ENCODE measurements at places on chromosomes 5 and 9. TPM values are rescaled to one million over a fixed set of nuclear protein-coding genes. Genes with fewer than 3 reads are reported as not detected.

DNA sequence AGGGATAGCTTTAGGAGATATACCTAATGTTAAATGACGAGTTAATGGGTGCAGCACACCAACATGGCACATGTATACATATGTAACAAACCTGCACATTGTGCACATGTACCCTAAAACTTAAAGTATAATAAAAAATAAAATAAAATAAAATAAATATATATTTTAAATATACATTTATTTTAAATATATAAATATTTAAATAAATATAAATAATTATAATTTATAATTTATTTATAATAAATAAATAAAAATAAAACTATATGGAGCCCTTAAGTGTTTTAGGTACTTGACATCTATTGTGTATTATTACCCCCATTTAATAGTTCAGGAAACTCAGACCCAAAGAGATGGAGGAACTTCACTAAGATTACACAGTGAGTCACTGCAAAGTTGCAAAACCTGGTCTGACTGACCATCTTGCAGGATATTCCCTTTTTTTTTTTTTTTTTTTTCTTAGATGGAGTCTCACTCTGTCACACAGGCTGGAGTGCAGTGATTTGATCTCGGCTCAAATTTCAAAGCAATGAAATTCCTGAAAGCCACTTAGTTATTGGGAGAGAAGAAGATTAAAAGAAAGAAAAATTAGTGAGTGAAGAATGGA is 5.8 kb upstream of the C5orf52 start:
- no peak for DNase-seq

- no peak for DNase-seq
Measured at GRCh38 chr5:15694696-15695214, 194.8 kb downstream of the FBXL7 start.

DNA sequence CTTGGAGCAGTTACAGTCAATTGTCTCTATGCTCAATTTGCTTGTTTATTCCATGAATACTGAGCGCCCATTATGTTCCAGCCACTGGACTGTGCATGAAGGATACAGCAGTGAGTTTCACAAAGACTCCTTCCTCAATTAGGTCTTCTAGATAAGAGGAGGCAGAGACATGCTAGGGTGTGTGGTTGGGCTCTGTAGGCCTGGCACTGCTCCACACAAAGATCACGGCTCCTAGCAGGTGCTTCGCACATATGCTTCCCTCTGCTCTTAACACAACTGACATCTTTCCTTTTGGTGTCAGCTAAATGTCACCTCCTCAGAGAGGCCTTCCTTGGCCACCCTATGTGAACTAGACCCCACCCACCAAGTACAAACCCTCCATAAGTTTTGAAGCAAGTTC is 10.9 kb downstream of the IL12B start:
- no peak for DNase-seq

DNA sequence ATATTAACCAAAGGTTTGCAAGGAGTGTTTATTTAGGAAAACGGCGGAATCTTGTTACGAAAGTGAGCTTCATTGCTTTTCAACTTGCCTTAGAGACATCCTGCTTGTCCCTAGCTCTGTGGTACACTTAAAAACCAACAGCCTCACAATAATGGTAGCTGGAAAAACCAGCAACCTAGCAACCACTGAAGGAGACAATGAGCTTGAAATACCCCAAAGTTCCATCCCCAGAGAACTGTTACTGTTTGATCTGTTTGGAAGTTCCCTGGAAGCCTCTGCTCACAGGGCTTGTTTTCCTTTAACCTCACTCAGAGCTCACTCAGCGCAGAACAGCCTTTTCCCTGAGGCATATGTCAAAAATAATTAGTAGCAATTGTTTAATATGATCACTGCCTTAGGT is 43.2 kb downstream of the SH3TC2 start:
- DNase-seq: no peak

DNA sequence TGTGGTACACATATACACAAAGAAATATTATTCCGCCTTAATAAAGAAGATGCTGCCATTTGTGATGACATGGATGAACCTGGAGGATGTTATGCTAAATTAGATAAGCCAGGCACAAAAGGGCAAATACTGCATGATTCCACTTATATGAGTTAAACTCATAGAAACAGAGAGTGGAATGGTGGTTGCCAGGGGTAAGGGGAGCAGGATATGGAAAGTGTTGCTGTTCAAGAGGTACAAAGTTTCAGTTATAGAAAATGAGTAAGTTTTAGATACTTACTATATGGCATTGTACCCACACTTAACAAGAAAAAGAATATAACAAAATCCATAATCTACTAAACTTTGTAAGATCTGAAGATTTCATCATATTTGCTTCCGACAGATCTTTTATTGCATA is 252.2 kb downstream of the SYK start:
- no peak for DNase-seq

DNA sequence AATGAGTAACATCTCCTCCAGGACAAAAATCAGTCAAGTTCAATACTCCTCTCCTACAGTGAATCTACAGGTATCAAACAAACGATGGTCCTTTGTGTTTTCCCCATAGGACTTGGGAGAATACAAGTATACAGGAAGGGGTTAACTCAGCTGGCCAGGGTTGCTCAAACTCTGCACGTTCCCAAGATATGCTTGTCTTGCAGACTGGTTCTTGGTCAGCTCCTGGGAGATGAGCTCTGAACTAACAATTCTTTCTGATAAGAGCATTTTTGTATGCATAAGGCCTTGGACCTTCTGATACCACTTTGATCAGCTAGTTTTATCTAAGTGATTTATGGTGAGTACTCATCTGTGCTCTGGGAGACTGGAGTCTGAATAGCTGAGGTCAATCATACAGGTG is 42.1 kb downstream of the LOX start:
- no peak for DNase-seq

DNA sequence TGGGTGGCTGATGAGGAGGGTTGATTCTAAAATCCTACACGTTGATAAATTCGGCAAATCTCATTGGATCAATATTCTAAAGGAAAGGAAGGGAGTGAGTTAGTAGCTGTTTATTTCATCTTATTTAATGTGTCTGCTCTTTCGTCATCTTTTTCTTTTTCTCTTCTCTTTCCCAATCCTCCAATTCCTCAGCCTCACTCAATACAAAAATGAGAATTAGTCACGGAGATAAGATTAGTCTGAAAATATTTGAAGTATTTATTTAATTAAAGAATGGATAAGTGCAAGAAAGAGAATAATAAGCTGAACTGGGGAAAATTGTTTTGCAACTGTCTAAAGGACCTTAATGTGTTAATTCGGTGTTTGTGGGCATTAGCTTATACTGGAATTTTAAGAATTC is 1095.1 kb downstream of the DTWD2 start:
- DNase-seq: no peak

DNA sequence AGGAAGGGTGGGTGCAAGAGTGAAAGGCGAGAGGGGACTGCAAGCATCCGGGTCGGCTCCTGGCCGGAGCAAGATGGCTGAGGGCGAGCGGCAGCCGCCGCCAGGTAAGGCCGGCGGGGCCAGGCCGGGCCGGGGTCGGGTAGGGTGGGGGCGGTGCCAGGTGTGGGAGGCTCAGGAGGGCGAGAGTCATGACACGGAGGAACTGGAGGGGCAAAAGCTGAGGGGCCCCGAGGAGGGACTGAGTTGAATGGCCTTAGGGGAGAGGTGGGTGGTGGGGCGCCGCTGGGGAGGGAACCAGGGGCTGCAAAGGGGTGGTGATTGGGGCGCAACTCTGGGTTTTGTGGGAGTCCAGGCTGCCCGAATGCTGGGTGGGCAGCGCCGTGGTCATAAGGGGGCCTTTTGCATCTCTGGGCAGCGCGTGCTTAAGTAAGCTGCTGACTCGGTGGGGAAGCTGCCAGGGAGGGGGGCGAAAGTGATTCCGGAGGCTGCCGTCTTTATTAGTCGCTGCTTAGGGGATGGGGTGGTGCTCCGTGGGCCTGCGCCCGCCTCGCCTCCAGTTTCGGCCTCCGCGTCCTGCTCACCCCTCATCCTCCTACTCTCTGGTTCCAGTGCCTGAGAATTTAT is 425 bp downstream of the PTPA start:
- DNase-seq: no peak

The CFAP77 gene
- total RNA-seq: not detected

The GLDC gene
- total RNA-seq: not detected
